ENCODE measurements at places on chromosomes 2 and 18.

GRCh38 chr2:99775585-99775984 lies 285.8 kb upstream of the REV1 start:
- no peak for DNase-seq

DNA sequence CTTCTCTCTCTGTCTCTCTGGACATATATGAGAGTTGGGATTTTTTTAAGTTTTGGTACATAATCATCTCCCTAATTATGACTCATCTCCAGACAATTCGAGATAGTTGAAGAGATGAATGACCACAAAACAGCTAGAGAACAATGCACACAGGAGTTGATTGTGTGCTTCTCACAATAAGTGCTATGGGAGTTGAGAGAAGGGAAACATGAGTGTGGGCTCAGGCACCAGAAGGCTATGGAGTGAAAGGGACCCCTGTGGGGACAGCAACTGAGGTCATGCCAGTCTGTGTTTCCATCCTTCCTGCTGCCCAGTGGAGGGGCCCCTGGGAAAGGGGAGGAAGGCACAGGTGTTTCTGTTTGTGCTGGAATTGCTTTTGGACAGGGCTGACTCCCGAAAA lies 6.5 kb upstream of the YWHAQ start:
- DNase-seq, result no peak

DNA sequence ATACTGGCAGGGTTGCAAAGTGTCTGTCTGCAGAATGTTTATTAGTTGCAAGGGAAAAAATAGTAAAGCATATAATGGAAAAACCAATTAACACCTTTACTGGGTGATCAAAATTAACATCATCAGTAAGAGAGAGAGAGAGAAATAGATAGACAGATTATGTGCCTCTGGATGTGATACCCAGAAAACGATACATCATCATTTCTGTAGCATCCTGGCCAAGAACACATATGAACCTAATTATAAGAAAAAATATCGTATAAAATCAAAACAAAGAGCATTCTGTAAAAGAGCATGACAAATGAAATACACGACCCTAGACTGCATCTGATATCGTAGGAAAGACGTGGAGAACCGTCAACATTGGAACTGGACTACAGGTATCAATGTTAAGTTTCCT lies 64.6 kb downstream of the SMC6 start:
- no peak for DNase-seq

- no peak for DNase-seq
Observed at GRCh38 chr2:46508312-46508711, 28.9 kb downstream of the TMEM247 start.

DNA sequence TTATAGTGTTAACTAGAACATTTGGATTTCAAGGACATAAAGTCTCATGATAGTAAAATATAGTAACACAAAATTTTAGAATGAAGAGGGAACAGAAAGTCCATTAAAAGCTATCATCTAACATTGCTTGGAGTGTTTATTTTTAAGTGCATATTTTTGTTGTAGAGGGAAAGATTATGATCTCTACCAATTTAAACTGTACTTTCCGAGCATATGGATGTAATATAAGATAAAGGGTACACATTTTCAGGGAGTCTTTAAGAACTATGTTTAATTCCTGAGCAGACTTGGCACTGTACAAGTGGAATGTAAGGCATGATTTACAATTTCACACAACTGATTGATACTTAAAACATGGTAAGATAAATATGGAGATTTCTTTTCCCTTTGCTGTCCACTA lies 34.2 kb upstream of the ZNF804A start:
- no peak for DNase-seq

Data from stimulated activated CD8-positive, alpha-beta memory T cell treated with anti-CD3 and anti-CD28 coated beads, Interleukin-7, amount 100 ng/mL, for 1 hour (primary cell).